ENCODE measurements at places on chromosomes 1 and 21.

GRCh38 chr21:22154579-22155274 is 1156.5 kb downstream of the NCAM2 start:
- no peak for DNase-seq

DNA sequence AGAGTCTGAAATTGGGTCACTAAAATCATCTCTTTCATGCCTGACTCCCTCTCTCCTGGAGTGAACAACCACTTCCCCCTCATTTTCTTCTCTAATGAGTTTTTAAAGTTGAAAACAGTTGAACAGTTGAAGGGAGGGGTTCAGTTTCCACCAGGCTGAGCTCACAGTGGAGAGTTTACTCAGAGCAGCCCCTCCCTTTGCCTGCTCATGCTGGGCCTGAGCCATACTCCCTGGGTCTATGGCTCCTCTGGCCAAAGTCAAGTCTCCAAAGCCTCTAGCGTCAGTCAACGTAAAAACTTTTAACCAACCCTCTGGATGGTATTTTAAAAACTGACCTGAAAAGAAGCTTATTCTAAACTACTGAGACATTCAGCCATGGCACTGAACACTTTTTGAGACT is 100.8 kb upstream of the RNPC3 start:
- DNase-seq: no peak

- peak; percentile 68 for DNase-seq
Observed at GRCh38 chr1:27572019-27572678, 31.8 kb downstream of the AHDC1 start.

- DNase-seq: no peak
Observed at GRCh38 chr21:37294679-37295078, 27.5 kb upstream of the VPS26C start.

DNA sequence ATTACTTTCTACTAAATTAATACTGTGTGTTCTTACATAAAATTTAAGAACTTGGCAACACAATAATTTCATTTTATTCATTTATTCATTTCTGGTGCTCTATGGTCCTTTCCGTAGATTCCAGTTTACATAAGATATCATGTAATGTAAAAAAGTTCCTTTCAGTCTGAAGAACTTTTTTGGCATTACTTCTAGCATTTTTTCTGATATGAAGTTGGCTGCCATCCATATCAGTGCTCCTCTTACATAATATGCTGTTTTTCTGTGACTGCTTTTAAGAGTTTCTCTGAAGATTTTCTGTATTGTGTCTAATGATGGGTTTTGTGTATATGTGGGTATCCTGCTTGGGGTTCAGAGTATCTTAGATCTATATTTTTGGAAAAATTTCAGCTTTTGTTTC is 34.8 kb downstream of the LIN9 start:
- DNase-seq: no peak

GRCh38 chr1:91730801-91731732 is 154.9 kb downstream of the TGFBR3 start:
- DNase-seq: no peak

- no peak for DNase-seq
Observed at GRCh38 chr1:27114546-27114945, 40.4 kb downstream of the SLC9A1 start.

- no peak for DNase-seq
Observed at GRCh38 chr1:155210314-155211104, 2.0 kb downstream of the MTX1 start.

- no peak for DNase-seq
Observed at GRCh38 chr1:14968251-14968851, 185.2 kb upstream of the TMEM51 start.

GRCh38 chr1:1187938-1188337 is 14.3 kb downstream of the TTLL10 start:
- DNase-seq: no peak

GRCh38 chr1:31580513-31580870 is 4.2 kb downstream of the TINAGL1 start:
- no peak for DNase-seq

- DNase-seq: peak; percentile 1
Observed at GRCh38 chr1:118023199-118023598, 93.7 kb downstream of the WDR3 start.

GRCh38 chr1:183592733-183593132 is 2.5 kb upstream of the NCF2 start:
- no peak for DNase-seq

DNA sequence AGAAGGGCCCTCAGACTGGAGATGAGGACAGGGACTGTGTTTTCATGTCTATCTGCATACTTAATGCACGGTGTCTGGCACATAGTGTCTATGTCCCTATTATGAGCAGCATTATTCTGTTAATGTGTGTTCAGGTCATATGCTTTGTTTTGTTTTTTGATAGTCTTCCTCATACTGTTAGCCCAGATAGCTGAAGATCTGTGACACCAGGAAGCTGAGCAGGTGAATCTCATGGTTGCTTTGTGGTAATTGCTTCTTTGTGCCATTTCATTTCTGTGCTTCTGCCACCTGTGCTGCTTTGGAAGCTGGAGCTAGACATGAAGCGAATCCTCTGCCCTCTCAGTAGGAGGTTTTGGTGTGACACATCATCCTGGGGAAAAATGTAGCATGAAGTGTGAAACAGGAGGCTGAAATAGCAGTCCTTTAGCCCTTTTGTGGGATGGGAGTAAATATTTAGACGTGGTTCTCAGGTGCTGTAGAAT is 15.8 kb downstream of the SMAP2 start:
- DNase-seq: no peak

DNA sequence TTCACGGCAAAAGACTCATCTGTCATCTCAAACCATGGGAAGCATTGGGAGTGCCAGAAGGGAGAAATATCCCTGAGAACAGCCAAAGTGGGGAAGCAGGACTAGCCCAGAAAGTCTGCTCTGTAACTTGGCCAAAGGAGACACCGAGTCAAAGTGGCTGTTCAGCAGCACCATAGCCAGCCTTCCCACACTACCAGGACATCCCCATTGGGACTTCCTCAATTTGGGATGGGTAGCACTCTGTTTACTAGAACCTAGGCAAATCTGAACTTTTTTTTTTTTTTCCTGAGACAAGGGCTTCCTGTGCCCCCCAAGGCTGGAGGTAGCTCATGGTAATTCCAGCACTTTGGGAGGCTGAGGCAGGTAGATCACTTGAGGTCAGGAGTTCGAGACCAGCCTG is 93.0 kb downstream of the ENAH start:
- no peak for DNase-seq

DNA sequence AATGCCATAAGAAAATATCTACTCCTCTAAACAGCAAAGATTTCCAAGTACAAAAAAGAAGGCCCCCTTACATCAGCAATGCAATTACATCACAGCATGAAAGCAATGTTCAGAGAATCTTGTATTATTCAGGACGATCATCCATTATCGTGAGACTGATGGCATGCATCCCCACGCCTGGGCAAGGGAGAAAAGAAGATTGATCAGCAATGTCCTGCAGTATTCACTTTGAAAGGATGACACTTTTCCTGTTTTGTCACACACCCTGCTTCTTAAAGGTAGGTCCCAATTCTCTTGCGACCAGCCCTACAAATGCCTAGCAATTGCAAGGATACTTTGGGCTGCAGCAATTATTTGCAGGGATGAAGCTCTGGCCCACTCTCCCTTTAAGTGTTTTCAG is 108.7 kb downstream of the TOMM20 start:
- no peak for DNase-seq

GRCh38 chr1:229025576-229025975 is 245.3 kb upstream of the RAB4A start:
- DNase-seq: no peak

- DNase-seq: no peak
Observed at GRCh38 chr21:36606287-36606982, 92.5 kb upstream of the SIM2 start.

DNA sequence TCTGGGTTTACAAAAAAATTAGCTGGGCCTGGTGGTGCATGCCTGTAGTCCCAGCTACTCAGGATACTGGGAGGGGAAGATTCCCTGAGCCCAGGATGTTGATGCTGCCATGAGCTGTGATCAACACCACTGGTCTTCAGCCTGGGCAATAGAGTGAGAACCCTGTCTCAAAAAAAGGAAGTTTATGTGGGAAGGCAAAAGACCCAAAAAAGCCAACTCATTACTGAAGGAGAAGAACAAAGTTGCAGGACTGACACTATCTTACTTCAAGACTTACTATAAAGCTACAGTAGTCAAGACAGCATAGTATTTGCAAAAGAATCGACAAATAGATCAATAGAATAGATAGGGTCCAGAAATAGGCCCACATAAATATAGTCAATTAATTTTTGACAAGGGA is 9.2 kb upstream of the PTGS2 start:
- no peak for DNase-seq
